ENCODE measurements at places on chromosomes 5 and 9.

GRCh38 chr5:95406426-95407090 lies 15.4 kb downstream of the FAM81B start:
- DNase-seq: no peak

GRCh38 chr5:52989781-52990527 lies 802 bp downstream of the ITGA2 start:
- no peak for DNase-seq

DNA sequence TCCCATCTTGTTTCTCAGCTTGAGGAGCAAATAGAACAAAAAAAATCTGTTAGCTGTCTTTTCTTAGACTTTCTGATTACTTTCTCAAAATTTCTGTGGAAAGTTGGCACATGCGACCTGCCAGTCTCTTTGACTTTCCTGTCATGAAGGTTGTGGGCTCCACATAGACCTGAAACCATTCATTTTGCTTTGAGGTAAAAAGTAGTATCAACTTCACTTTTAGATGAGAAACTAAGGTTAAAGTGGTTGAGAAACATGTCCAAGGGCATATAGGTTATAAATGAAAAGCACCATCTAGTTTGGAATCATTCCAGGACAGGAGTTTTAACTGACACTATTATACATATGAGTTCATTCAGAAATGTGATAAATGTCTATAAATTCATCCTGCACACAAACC lies 42.7 kb downstream of the ST8SIA4 start:
- DNase-seq: no peak

DNA sequence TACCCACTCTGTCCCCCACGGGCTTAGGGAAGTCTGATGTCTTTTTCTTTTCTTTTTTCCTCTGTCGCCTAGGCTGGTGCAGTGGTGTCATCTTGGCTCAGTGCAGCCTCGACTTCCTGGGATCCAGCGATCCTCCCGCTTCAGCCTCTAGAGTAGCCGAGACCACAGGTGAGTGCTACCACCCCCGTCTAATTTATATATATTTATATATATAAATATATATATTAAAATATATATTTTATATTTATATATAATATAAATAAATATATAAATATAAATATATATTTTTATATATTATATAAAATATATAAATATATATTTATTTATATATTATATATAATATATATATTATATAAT lies 3.3 kb upstream of the ANXA2R start:
- no peak for DNase-seq

DNA sequence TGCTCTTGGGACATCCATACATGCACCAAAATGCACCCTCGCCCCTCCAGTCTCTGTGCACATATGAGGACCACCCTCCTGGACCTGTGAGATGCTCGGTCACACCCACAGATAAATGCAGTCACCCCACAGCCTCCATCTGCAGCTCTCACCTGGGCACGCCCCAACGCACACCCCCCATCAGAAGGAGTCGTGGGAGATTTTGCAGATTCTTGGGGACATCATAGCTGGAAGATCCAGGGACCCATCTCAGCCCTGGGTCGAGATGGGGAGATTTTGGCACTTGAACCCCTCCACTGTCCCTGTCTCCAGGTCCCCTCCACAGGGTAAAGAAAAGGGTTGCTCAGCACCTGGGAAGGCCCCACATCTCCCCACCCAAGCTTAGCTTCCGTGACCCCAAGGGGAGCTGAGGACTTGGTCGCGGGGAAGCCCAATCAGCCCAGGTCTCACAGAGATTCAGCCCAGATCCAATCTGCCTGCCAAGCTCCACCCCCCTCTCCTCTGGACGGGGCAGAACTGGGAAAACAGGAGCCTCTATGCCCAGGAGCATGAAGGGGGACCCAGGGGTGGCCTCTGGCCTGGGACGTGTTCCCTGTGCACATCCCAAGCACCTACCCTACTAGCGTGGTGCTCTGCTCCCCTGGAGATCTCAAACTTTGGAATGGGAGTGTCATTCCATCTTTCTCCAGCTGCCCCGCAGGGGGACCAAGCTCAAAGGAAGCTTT lies 89.2 kb upstream of the LMX1B start:
- DNase-seq: no peak

GRCh38 chr5:7245121-7245651 lies 150.8 kb upstream of the ADCY2 start:
- no peak for DNase-seq

DNA sequence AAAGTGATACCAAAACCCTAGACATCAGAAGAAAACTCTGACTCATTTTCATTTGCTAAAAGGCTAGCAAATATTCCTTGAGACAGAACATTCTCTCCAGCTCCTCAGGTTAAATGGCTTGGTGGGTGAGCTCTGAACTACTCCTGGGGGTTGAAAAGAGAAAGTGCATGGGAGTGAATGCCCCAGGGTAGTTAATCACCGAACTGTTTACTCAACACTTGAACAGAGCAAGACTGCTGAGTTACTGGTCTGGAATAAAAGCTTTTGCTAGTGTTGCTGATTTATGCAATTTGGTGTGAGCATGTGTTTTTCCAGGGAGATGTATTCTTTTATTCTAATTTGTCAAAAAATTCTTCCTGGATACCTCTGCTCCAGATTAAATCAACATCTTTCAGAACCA lies 88.3 kb upstream of the PRDM9 start:
- DNase-seq: no peak

- no peak for DNase-seq
These were observed 9.0 kb upstream of the MOB3B start for GRCh38 chr9:27538647-27539046.

GRCh38 chr5:151900891-151901290 lies 23.8 kb downstream of the GLRA1 start:
- DNase-seq: no peak
